Colonic mucosa (tissue), 4 donors: ENCODE measurements at places on chromosomes 1 and 21. TPM values are rescaled to one million over a fixed set of nuclear protein-coding genes. Genes with fewer than 3 reads are reported as not detected.

DNA sequence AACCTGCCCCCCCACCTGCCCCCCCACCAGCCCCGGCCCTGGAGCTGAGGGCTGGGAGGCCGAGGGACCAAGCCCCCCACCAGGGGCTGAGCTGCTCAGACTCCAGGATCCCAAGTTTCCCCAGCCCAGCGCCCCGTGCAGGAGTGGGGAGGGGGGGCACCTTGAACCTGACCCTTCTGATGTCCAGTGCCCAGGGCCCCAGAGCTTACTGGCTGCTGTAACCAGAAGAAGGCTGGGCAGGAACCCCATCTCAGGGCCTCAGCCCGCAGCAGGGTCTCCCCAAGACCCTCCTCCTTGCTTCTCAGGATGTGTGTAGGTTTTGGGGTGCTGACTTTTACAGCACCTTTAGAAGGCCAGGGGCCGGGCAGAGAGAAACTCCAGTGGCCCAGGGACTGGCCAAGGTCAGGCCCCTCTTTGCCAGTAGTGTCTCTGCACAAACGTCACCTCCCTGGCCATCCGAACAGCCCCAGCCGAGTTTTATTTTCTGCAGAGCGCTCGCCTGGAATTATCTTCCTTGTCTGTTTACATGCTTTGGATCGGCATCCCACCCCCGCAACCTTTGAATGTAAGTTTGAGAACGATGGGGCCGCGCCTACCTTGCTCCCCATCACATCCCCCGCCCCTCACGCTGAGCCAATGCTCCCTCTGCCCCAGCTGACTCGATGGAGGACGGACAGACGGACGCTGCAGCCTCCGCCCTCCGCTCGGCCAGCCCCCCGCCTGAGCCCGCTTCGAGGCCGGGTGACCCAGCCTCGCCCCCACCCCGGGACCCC is 70.1 kb upstream of the CASZ1 start:
- H3K4me1 ChIP-seq: no peaks in the 10 kb centered on the region
- no peak overlapping the region for H3K27ac ChIP-seq
- H3K36me3 ChIP-seq: no peaks in the 10 kb centered on the region

DNA sequence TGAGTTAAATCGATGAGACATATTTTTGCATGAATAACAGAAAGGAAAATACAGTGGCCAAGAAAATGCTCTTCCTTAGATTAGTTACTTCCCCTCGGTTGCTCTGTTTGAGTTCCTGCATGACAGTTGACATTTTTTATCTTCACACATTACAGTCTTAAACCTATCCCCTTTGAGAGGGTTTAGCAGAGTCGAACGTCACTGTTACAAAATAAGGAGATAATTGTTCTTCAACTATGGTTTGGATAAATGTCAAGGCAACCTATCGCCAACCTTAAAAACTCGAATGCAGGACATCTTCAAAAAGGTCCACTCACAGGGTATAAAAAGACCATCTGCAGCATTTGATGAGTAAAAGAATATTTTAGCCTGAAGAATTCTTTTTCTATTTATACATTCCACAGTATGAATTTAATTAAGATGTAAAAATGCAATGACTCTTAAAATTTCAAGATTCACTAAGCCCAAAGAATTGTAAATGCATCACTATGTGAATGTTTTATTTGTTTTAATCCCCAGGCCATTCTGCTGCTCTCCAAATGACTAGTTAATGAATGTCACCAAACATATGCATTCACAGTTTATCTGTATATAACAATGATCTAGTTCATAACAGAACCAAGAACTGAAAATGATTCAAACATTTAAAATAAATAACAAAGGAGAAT is 68.9 kb upstream of the COL11A1 start:
- no peak for DNase-seq
- H3K27me3 ChIP-seq: no peaks in the 10 kb centered on the region
- H3K4me3 ChIP-seq: no peak overlapping the region
- H3K36me3 ChIP-seq: no peaks in the 10 kb centered on the region
- H3K27ac ChIP-seq: no peak overlapping the region

Gene TEDDM1
- not detected for total RNA-seq

Gene TNN
- 0.13 TPM for total RNA-seq

Gene PLA2G2D
- 0.25 TPM for total RNA-seq

Gene SSR2
- 208 TPM for total RNA-seq

DNA sequence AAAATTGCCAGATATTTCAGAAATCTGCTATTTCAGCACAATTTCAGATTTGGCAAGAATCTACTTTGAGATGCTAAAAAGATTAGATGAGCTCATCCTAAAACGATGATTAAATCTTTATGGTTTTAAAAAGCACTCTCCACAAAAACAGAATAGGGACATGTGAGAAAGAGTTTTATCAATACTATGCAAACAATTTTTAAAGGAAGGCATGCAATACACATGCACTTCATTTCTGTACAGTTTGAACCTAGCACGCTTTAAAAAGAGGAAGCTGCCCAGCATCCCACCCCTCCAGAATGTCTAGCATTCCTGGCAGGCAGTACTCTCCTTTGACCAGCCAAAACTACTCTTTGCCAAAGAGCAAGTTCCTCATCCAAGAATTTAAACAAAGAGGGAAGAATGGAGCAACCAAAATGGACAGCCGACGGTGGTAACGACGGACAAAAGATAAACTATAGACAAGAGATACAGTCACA is 1.3 kb downstream of the ARHGAP29 start:
- H3K4me3 ChIP-seq: peak overlapping the region; percentile 86
- H3K27me3 ChIP-seq: peaks cover 26% of the 10 kb centered on the region
- H3K27ac ChIP-seq: no peak overlapping the region
- H3K4me1 ChIP-seq: peaks cover 4% of the 10 kb centered on the region
- DNase-seq: no peak

GRCh38 chr1:180521474-180522212 is 19.3 kb upstream of the ACBD6 start:
- DNase-seq: no peak
- no peaks in the 10 kb centered on the region for H3K4me1 ChIP-seq
- H3K27me3 ChIP-seq: no peaks in the 10 kb centered on the region
- H3K4me3 ChIP-seq: no peak overlapping the region
- H3K36me3 ChIP-seq: no peaks in the 10 kb centered on the region
- H3K27ac ChIP-seq: no peak overlapping the region

- peaks cover 35% of the 10 kb centered on the region for H3K27me3 ChIP-seq
- H3K4me1 ChIP-seq: peaks cover 7% of the 10 kb centered on the region
- no peak overlapping the region for H3K27ac ChIP-seq
- H3K36me3 ChIP-seq: no peaks in the 10 kb centered on the region
- no peak for DNase-seq
Observed at GRCh38 chr1:161261261-161262235, 3.0 kb downstream of the PCP4L1 start.
